ENCODE measurements at places on chromosomes 7 and 10.

GRCh38 chr7:54538122-54538521 is 4.1 kb upstream of the VSTM2A start:
- DNase-seq, result no peak

DNA sequence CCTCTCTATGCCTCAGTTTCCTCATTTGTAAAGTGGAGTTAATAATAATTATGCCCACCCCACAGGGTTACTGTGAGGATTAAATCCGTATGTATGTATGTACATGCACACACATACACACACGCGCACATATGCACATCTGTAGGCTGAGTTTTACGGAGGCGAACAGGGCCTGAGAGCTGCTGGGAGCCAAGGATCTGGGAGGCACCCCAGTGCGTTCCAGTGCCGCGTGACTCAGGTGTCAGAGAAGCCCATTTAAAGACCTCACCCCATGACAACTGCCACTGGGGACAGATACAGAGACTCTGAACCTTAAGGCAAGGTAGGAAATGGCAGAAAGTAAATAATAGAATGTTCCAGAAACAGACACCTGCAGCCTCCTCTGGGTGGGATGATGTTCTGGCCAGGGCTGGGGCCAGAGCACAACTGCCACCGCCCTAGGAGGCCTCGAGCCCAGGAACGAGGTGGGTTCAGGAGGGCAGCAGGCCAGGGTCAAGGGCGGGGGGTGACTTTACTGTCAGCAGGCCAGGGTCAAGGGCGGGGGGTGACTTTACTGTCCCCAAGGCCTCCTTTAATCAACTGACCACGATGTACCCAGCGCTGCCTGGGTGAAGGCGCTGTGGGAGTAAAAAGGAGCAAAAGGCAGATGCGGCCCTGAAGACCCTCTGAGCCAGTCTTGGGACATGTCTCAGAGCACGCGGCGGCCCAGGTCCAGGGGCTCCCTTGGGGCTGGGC is 54.9 kb downstream of the PRKAG2 start:
- DNase-seq, result no peak

- no peak for DNase-seq
Measured at GRCh38 chr7:43135129-43135528, 22.7 kb downstream of the HECW1 start.

DNA sequence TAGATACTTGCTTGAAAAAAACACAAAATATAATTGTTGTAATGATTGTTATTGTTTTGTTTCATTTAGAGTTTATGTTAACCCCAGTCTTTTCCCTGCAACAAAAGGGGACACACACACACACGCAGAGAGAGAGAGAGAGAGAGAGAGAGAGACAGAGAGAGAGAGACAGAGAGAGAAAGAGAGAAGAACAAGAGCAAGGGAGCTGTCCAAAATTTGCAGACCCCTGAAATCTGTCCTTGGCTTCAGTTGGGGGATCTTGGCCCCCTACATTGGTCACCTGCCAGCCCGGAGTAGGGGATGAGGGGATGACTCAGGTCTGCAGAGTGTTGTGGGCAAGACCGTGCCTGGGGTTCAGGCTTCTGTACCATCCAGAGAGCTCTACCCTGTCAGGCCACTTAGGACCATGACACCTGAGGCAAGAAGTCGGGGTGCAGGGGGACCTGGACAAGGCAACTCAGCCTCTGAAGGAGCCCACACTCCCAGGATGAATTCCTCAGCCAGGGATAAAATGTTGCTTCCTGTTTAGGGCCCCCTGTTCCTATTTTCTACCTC is 73.1 kb downstream of the RAMP3 start:
- DNase-seq, result no peak

All from myocyte (in vitro differentiated cells).